ENCODE measurements at places on chromosomes 7 and 10. TPM values are rescaled to one million over a fixed set of nuclear protein-coding genes. Genes with fewer than 3 reads are reported as not detected.
A peak's percentile ranks its signal among the peaks of the same experiment; 100 is the strongest.

DNA sequence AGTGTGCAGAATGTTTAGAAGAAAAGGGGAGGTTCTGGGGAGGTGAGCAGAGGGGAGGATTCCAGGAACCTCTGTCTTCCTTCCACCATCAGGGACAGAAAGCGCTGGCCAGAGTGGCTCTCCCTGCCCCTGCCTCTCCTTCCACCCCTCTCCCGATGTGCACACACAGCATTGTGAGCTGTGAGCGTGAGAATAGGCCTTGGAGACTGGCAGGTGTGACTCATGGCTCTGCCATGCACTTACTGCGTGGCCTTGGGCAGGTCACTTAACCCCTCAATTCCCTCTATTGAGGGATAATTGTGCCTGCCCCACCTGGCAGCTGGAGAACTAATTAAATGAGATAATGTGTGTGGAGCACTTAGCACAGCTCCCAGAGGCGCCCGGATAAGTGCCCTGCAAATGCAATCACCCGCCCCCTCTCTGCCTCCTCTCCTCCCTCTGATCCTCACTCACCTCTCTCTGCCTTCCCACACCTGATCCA is 115.4 kb downstream of the ZMIZ1 start:
- DNase-seq = no peak

DNA sequence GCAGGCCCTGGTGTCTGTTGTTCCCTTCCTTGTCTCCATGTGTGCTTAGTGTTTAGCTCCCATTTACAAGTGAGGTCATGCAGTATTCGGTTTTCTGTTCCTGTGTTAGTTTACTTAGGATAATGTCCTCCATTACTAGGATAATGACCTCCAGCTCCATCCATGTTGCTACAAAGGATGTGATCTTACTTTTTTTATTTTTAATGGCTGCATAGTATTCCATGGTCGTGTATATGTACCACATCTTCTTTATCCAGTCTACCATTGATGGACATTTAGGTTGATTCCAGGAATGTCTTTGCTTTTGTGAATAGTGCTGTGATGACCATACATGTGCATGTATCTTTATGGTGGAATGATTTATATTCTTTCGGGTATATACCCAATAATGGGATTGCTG is 333.4 kb downstream of the EXOC4 start:
- no peak for DNase-seq

GRCh38 chr10:26499426-26499825 is 61.3 kb downstream of the APBB1IP start:
- no peak for DNase-seq

DNA sequence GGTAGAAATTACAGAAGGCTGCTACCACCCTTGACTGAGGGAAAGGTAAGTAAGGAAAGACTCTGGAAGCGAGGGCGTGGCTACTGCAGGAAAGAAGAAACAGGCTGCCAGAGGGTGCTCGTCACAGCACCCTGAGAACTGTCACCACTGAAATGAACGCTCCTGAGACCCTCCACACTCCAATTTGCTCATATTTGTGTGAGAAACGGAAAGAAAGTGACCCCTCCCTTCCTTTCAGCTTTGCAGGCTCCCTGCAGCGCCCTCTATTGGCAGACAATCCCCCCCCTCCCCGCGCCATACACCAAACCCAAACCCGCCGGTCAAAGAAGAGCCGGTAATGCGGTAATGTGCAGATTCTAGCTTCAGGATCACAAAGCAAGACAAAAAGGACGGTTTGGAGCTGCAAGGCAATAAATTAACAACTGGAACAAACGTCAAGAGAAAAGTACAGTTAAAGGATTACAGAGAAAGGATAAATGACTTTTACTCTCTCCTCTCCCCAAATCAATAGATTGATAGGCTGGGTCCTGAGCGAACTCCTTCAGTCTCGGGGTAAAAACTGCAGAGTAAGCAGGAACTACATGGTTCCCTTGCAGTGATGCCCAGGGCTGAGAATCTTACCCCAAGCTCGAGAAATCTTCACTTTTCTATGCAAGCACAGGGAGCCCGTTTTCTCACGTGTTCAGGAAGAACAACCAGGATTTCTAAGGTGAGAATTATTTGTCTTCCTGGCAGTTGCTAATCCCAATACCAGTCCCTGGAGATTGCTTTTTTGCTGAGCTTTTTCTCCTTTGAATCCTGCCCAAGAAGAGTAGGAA is 47.6 kb downstream of the STEAP1B start:
- peak; percentile 45 for DNase-seq

GRCh38 chr7:155584261-155584660 is 37.9 kb upstream of the CNPY1 start:
- DNase-seq = no peak

GRCh38 chr10:35739998-35740397 is 97.9 kb upstream of the FZD8 start:
- no peak for DNase-seq

- no peak for DNase-seq
Measured at GRCh38 chr7:98797150-98797549, 72.7 kb downstream of the TMEM130 start.

GRCh38 chr7:147183276-147183675 is 1066.7 kb downstream of the CNTNAP2 start:
- no peak for DNase-seq

- no peak for DNase-seq
Measured at GRCh38 chr7:132377015-132377414, 199.3 kb downstream of the PLXNA4 start.

DNA sequence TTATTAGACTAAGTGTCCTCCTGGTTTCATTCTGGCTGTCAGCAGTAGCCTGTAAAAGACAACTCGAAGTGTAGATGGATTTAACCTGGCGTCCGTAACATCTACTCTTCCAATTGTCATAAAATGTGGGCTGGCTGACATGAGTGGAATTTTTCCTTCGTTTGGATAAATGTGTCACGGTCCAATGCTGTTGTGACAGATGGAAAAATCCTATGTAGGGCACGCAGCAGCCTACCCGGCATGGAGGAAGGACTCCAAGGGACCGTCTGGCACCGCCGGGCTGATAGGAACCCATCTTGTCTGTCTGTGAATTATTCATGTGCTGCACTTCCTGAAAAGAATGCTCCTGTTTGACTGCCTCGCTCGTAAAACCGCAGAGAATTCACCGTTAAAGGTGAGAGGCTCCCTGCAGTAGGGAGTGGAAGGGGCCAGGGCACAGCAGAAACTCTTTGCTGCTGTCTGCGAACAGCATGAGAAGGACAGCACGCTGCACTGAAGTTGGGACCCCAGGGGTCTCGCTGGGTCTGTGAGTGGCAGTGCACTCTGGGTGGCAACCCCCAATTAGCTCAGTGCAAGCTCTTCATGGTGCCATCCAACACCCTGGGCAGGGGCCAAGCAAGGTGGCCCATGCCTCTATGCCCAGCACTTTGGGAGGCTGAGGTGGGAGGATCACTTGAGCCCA is 1.6 kb upstream of the ORAI2 start:
- peak; percentile 59 for DNase-seq

DNA sequence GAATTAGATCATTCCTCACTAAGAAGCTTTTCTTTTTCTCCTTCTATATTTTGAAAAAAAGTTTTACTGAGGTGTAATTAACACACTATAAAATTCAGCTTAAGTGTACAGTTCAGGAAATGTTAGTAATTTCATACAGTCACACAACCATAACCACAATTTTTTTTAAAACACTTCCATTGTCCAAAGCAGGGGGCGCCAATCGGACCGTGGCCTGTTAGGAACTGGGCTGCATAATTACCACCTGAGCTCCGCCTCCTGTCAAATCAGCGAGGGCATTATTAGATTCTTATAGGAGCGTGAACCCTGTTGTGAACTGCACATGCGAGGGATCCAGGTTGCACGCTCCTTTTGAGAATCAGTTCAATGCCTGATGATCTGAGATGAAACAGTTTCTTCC is 427.1 kb downstream of the TFEC start:
- DNase-seq = no peak

- no peak for DNase-seq
Measured at GRCh38 chr7:124155432-124156022, 122.7 kb upstream of the TMEM229A start.

- DNase-seq = no peak
Measured at GRCh38 chr7:112462236-112462635, 12.0 kb downstream of the IFRD1 start.

DNA sequence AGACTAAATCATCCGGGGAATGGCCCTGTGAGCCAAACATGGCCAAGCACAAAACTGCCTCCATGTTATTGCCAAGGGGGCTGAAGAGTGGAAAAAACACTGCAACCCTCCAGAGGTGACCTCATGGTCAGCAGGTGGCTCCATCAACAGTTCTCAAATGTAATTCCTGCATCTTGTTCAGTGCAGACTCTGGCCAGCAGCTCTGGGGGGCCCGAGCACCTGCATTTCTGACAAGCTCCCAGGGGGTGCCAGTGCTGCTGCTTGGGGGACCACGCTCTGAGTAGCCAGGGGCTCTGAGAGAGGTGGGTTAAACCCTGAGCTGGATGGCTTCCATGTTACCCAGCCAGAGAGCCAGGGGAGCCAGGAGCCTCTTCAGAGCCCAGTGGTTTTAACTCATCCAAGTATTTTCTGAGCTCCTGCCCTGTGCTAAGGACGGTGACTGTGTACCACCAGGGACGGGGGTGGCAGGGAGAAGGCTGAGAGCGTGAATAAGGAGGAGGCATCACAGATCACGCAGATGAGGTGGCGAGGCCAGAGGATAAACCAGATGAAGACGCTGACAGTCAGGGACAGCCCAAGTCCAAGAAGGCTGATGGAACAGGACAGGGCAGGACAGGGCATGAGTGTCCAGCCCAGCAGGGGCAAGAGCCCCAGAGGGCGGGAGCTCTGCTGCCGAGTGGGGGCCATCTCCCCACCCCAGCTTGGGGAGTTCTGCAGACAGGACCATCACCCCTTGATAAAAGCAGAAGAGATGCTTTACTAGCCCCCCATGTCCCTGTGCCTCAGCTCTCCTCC is 52.9 kb downstream of the CLEC2L start:
- no peak for DNase-seq

DNA sequence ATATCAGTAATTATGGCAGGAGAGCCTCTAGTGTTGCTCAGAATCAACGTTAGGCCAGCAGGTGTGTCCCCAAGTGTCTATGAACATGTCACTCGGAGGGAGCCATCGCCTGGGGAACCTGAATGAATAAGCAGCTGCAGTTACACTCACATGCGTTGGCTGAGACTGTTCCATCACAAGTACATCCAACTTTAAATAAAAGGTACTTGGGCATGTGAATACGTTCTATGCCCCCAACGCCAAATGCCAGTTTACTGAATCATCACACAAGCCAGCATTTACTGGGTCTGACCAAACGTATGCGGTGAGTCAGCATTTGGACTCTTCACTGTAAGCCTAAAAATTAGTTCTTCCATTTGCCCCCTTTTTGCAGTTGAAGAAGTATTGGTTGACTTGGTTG is 207.6 kb upstream of the PLXNA4 start:
- DNase-seq = no peak

DNA sequence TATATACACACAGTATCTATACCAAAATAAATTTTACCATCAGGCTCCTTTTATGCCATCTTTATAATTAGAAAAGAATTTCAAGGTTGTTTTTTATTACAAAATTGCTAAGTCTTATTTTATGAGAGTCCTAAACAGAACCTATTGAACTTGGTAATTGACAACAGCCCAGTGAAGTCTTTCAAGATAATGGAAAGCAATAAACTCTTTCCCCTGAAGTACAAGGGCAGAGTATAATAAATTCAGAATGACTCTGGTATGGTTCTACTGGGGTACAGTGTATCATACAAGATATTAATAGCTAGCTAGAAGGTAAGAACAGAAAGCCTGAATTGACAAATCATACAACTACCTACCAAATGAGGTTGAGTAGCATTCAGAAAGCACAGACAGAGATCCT is 26.2 kb upstream of the CUBN start:
- no peak for DNase-seq

GRCh38 chr7:28941633-28942032 is 16.5 kb downstream of the TRIL start:
- DNase-seq = no peak

DNA sequence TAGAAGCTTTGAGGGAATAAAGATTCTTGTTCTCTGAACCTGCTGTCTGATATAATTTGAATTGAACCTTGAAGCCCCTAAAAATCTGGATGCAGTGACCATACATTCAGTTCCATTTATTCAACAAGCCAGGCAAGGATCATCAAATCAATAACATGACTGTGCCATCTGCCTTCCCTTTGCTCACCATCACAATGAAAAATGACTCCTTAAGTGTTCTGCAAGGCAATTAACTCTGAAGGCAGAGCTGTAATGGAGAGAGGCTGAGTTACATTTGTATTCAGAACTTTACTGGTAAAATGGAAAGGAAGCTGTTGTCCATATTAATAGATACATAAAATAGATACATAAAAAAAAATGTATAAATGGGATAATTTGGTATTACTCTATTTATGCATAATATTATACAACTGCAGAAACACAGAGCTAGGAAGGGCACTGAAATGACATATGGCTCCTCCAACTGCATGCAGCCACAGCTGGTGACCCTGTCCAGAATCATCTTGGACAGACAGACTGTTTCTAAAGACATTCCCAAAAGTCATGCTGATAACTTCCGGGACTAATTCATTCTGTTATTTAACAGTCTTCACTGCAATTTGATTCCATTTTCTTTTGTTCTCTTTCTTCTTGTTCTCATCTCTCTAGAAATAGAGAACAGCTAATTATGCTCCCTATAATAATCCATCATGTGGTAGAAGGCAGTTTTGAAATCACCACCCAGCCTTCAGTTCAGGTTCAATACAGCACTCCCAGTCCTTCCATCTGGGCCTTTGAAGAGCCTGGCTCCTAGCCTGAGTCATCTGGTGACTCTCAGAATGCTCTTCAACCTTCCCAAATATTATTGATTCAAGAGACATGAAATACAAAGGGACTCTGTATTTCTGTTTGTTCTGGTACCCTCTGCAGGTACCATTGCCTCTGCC is 412.6 kb downstream of the GFRA1 start:
- no peak for DNase-seq

- no peak for DNase-seq
Measured at GRCh38 chr7:145009876-145010275, 174.0 kb upstream of the TPK1 start.

GRCh38 chr10:115918812-115919211 is 354.2 kb downstream of the GFRA1 start:
- no peak for DNase-seq

DNA sequence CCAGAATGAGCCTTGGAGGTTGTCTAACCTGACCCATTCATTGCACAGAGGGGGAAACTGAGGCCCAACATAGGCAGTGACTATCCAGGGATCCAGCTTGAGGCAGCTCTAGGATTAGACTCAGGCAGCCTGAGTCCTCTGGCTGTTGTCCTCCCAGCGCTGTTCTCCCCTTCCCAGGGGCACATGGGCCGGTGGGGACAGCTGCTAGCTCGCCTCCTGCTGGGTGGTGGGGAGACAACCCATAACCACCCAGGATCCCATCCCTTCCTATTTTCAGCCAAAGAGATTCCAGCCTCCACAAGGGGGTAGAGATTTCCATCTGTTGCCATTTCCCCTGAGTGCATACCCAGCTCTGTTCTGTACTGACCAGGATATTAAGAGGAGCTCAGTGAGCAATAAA is 145.1 kb upstream of the GPR26 start:
- no peak for DNase-seq

- no peak for DNase-seq
Measured at GRCh38 chr7:130648580-130648979, 20.0 kb downstream of the COPG2 start.

GRCh38 chr10:92502296-92502808 is 71.5 kb downstream of the IDE start:
- DNase-seq = no peak

The PWWP2B gene
- 17.1 TPM for total RNA-seq

The PLXDC2 gene
- total RNA-seq = 0.86 TPM

The C10orf53 gene
- total RNA-seq = not detected

The EPHA1 gene
- total RNA-seq = 28.2 TPM

The PRR15 gene
- not detected for total RNA-seq

The HECTD2 gene
- total RNA-seq = 2.2 TPM

The RNF32 gene
- total RNA-seq = 2.2 TPM

The ANKRD61 gene
- total RNA-seq = not detected

The CFAP58 gene
- total RNA-seq = 0.34 TPM

The CDHR3 gene
- total RNA-seq = 6.7 TPM

All from activated naive CD8-positive, alpha-beta T cell treated with anti-CD3 and anti-CD28 coated beads, Interleukin-2, amount 10 ng/mL, durations not matched to agents 7 days and 5 days (primary cell).